Left renal cortex interstitium (tissue), 4 donors: ENCODE measurements at places on chromosomes 1 and 21. TPM values are rescaled to one million over a fixed set of nuclear protein-coding genes. Genes with fewer than 3 reads are reported as not detected.

The SCCPDH gene
- polyA plus RNA-seq, result 56.7 TPM

The IGSF9 gene
- 10.0 TPM for polyA plus RNA-seq

The PCP4L1 gene
- 2.1 TPM for polyA plus RNA-seq

The IKBKE gene
- 5.9 TPM for polyA plus RNA-seq

The ILF2 gene
- polyA plus RNA-seq, result 289 TPM

The CRP gene
- not detected for polyA plus RNA-seq

The CFHR4 gene
- polyA plus RNA-seq, result not detected

The KDF1 gene
- 11.7 TPM for polyA plus RNA-seq

The PLPPR5 gene
- 1.0 TPM for polyA plus RNA-seq

The C1orf226 gene
- 16.5 TPM for polyA plus RNA-seq

The SPTA1 gene
- polyA plus RNA-seq, result 1.6 TPM

The CCDC27 gene
- 0.19 TPM for polyA plus RNA-seq

The SPRR2G gene
- polyA plus RNA-seq, result not detected

The NEGR1 gene
- 2.4 TPM for polyA plus RNA-seq

The CLCA4 gene
- not detected for polyA plus RNA-seq

The AKT3 gene
- polyA plus RNA-seq, result 24.4 TPM

The PLXNA2 gene
- 10.0 TPM for polyA plus RNA-seq

The LCE1A gene
- not detected for polyA plus RNA-seq

The AMY1B gene
- 0.58 TPM for polyA plus RNA-seq

The GBP6 gene
- polyA plus RNA-seq, result 0.03 TPM

The TCHHL1 gene
- not detected for polyA plus RNA-seq

The GJB3 gene
- 0.13 TPM for polyA plus RNA-seq

The SELL gene
- 2.8 TPM for polyA plus RNA-seq

The NT5C1A gene
- polyA plus RNA-seq, result 1.1 TPM

The CD101 gene
- 2.3 TPM for polyA plus RNA-seq

The VAMP4 gene
- 16.6 TPM for polyA plus RNA-seq

The FCRL5 gene
- 0.06 TPM for polyA plus RNA-seq

The CRABP2 gene
- polyA plus RNA-seq, result 117 TPM

The SMPDL3B gene
- polyA plus RNA-seq, result 11.5 TPM

The NBPF6 gene
- not detected for polyA plus RNA-seq

The OR2T33 gene
- not detected for polyA plus RNA-seq
